Activated T-cell treated with anti-CD3 and anti-CD28 coated beads, Interleukin-2, amount 50 U/mL, for 24 hours (primary cell): ENCODE measurements at places on chromosomes 3 and 15.

DNA sequence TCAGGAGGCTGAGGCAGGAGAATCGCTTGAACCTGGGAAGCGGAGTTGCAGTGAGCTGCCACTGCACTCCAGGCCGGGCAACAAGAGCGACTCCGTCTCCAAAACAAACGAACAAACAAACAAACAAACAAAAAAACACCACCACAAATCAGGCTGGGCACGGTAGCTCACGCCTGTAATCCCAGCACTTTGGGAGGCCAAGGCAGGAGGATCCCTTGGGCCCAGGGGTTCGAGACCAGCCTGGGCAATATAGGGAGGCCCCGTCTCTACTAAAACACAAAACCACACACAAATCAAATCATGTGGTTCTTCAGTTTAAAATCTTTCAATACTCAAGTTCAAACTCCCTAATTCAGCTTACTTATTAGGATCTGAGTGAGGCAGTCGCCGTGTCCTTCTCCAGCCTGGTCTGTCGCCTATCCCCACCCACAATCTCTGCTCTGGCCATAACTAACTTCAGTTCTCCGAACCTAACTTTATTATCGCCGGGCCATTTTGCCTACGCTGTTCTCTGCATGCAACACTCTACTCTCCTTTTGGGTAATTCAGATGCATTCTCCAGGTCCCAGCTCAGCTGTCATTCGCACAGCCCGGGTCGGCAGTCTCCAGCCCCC, 660 bp upstream of the RTF1 start:
- H3K27me3 ChIP-seq: no peaks in the 10 kb centered on the region
- H3K36me3 ChIP-seq: peaks cover 20% of the 10 kb centered on the region
- peak overlapping the region; percentile 93 for H3K4me3 ChIP-seq

GRCh38 chr3:51944451-51945021, 2.4 kb downstream of the PARP3 start:
- peaks cover 27% of the 10 kb centered on the region for H3K36me3 ChIP-seq
- peak; percentile 23 for DNase-seq
- H3K27ac ChIP-seq: no peak overlapping the region
- peaks cover 24% of the 10 kb centered on the region for H3K4me1 ChIP-seq

DNA sequence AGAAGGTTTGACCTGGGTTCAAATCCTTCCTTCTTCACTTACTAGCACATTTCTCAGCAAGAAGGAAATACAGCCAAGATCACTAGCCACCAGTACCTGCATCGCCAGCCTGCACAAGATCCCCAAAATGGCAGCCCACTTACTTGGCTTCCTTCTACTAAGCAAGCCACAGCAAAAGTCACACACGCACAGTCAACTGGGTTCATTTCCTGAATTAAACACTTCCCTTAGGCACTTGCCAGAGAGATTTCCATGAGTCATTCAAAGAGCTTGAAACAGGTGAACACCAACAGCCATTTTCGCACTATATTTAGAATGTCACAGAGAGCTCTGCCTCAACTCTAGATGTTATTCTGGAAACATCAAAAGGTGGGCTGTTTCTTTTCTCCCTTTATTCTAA, 42.6 kb downstream of the MGLL start:
- H3K27ac ChIP-seq: no peak overlapping the region
- no peaks in the 10 kb centered on the region for H3K27me3 ChIP-seq
- no peaks in the 10 kb centered on the region for H3K36me3 ChIP-seq
- no peak overlapping the region for H3K4me3 ChIP-seq
- peaks cover 11% of the 10 kb centered on the region for H3K4me1 ChIP-seq
- no peak for DNase-seq

GRCh38 chr3:39196671-39197356, 4.4 kb upstream of the XIRP1 start:
- H3K27me3 ChIP-seq: no peaks in the 10 kb centered on the region
- no peak overlapping the region for H3K4me3 ChIP-seq

- no peaks in the 10 kb centered on the region for H3K36me3 ChIP-seq
- H3K27ac ChIP-seq: no peak overlapping the region
- DNase-seq: no peak
- H3K4me1 ChIP-seq: no peaks in the 10 kb centered on the region
- no peak overlapping the region for H3K4me3 ChIP-seq
- peaks cover 2% of the 10 kb centered on the region for H3K27me3 ChIP-seq
Observed at GRCh38 chr3:26081166-26081565, 291.3 kb downstream of the OXSM start.

DNA sequence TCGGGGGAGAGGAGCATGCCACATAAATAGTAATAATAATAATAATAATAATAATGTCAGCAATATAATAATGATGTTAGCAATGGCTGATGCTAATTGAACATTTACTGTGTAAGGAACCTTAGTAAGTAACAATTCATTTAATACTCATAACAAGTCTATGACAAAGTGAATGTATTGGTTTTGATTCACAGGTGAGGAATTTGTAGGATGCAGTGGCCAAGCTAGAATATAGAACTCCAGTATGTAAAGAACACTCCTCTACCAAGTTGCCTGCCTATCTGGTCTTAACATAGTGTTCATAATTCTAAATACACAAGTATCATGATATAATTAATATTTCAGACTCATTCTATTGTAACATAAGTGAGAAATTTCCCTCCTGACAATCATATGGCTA, 1016.5 kb downstream of the ROBO1 start:
- no peaks in the 10 kb centered on the region for H3K4me1 ChIP-seq
- H3K27ac ChIP-seq: no peak overlapping the region
- H3K36me3 ChIP-seq: no peaks in the 10 kb centered on the region
- no peak for DNase-seq
- no peak overlapping the region for H3K4me3 ChIP-seq

- no peak for DNase-seq
- H3K27me3 ChIP-seq: peaks cover 5% of the 10 kb centered on the region
- H3K36me3 ChIP-seq: no peaks in the 10 kb centered on the region
- H3K4me1 ChIP-seq: no peaks in the 10 kb centered on the region
- no peak overlapping the region for H3K4me3 ChIP-seq
- H3K27ac ChIP-seq: no peak overlapping the region
Observed at GRCh38 chr15:29424118-29424517, 154.5 kb upstream of the NSMCE3 start.

DNA sequence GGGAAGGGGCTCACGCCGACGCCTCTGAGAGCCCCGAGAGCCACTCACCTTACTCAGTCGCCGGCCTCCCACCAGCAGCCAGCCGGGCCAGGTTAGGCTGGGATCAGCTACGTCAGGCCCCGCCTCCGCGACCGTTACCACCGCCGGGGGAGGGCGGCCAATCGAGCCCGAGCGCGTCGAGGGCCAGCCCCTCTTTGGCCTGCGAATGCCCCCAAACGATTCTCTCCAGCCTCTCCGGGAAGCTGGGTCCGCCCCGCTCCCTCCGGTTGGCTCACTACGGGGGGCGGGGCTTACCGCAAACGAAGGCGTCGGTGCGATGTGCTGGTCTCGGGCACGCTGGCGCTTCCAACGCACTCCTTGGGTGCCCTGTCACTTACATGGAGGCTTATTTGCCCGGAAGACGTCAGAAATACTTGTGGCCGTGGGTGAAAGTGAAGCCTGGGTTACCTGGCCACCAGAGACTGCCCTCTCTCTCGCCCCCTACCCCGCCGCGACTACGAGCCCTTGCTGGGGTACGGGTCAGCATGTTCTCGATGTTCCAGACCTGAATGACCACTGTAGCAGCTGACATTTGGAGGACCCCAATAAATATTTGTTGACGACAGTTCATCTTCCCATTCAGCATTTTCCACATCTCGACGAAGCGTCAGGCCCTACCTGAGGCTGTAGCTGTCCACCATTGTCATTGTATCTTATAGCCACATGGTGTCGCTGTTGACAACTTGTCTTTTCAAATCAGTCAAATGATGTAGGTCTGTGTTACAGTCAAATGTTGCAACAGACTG, at the start of gene CEP70:
Gene CEP70 (minus strand): TSS at position 111 of the 785 bp plus-strand sequence. CDS start 21,333 bp downstream, outside the sequence.
- H3K4me3 ChIP-seq: peak within 1 kb of the TSS; percentile 87
- peak within 1 kb of the TSS; percentile 97 for H3K27ac ChIP-seq
- H3K27me3 ChIP-seq: no peaks in the 10 kb centered on the region
- peaks cover 15% of the 10 kb centered on the region for H3K4me1 ChIP-seq
- peak; percentile 89 for DNase-seq

DNA sequence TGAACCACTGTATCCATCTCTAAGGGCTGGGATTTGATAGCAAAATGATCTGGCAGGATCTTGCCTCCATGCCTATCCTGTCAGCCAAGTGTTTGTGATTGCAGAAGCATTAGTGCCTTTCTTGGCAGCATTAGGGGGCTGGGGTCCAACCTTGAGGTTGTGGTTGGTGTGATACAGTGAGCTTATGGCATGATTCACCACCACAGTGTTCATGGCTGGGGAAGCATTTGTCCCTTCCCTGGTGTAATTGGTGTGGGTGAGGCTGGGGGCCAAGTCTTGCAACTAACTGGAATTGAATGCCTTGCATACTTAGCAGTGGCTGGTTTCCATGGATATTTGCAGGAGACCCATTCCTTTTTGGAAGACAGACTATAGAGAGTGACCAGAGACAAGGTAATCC, 271.0 kb upstream of the TBL1XR1 start:
- no peak overlapping the region for H3K4me3 ChIP-seq
- H3K4me1 ChIP-seq: peaks cover 7% of the 10 kb centered on the region
- no peaks in the 10 kb centered on the region for H3K36me3 ChIP-seq

DNA sequence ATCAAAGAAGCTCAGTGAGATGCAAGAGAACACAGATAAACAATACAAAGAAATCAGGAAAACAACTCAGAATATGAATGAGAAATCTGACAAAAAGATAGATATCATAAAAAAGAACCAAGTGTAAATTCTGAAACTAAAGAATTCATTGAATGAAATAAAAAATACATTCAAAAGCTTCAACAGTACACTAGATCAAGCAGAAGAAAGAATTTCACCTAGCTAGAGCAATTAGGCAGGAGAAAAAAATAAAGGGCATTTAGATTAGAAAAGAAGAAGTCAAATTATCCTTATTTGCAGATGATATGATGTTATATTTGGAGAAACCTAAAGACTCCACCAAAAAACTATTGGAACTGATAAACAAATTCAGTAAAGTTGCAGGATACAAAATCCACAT, 19.4 kb upstream of the CX3CR1 start:
- DNase-seq: no peak
- no peak overlapping the region for H3K4me3 ChIP-seq
- no peak overlapping the region for H3K27ac ChIP-seq
- H3K4me1 ChIP-seq: peaks cover 20% of the 10 kb centered on the region

DNA sequence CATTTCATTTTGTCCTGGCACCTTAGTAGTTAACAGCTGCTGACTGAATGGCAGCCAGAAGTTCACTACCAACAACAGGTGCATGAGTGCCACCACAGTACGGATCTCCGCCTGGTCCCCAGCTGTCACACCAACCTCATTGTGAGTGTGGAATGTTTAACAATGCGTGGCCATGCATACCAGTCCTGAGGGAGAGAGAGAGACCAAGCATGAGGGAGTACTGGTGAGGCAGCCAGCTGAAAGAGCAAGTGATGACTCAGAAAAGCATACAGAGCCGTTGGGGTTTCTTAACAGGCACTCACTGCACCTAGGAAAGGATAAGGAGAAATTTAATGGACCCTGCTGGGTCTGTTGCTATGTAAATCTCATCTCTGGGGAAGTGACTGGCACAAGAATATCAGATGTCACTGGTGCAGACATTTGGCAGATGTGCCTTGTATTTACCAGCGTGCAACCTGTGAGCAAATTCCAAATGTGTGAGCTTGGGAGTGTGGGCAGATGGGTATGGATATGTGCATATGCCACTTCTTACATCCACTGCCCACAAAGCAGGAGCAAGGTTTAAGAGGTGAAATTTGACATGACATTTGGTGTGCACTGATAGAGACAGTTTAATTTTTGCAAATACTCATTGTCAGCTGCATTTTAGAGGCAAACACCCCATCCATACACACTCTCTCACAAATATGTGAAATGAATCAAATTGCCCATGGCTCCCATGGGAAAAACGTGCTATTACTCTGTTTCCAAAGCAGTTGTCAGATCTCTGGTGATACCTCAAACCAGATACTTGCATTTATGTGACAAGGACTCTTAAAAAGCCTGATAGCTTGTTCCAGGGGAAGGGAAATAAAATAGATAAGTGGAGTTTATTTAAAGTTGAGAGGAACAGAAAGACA, 245.2 kb upstream of the ARPP21 start:
- no peak for DNase-seq
- no peak overlapping the region for H3K4me3 ChIP-seq
- H3K36me3 ChIP-seq: no peaks in the 10 kb centered on the region
- no peaks in the 10 kb centered on the region for H3K4me1 ChIP-seq

DNA sequence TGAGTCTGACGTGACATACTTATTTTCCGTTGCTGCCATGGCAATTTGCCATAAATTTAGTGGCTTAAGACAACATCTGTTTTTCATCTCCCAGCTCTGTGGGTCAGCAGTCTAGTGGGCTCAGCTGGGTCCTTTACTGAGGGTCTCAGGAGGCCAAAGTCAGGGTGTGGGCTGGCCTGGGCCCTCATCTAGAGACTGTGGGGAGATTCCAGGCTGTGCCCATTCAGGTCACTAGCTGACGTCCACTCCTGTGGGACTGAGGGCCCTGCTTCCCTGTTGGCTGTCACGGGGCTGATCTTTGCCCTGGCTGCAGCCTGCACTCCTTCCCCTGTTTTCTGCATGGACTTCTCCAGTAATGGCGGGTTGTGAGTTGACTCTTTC, 19.1 kb downstream of the FGD5 start:
- no peak for DNase-seq
- H3K36me3 ChIP-seq: no peaks in the 10 kb centered on the region
- H3K27ac ChIP-seq: no peak overlapping the region
- peaks cover 2% of the 10 kb centered on the region for H3K27me3 ChIP-seq

DNA sequence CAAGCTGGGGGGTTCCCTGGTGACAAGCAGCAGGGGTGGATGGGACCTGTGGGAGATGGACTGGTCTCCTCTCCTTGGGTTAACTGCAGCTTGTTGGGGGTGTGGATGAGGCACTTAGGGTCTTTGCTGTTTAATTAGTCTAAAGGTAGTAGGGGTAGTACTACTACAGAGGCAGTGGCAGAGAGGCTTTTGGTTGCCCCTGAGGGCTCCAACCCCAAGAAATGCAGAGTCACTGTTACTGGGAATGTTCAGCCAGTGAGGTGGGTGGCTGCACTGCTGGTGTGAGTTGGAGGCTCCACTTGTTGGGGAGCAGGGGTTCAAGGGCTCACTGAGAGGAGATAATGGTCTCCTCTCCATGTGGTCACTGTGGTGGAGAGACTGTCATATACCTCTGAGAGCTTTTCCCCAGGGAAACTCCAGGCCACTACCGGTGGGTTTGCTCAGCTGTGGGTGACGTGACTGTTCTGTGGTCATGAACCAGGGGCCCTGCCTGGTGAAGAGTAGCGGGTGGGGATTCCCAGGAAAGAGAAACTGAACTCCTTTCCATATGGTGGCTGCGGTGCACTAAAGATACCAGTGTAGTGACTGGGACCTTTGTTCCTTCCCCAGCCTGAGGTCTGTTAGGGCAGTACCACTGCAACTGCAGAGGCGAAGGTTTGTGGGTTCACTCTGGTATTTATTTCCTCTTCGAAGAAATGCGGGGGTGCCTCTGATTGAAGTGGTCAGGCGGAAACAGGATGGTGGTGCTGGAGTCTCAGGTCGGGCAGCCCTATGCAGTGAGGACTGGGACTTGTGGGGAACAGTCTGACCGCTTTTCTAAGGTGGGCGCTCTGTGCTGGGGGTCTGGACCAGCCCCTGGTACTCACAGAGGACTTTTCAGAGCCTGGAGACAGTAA, 68.9 kb upstream of the TNFSF10 start:
- DNase-seq: peak; percentile 81
- H3K4me1 ChIP-seq: peaks cover 70% of the 10 kb centered on the region
- peak overlapping the region; percentile 51 for H3K4me3 ChIP-seq
- peaks cover 12% of the 10 kb centered on the region for H3K36me3 ChIP-seq

GRCh38 chr15:72154316-72154715, 36.1 kb downstream of the SENP8 start:
- DNase-seq: no peak
- H3K27ac ChIP-seq: no peak overlapping the region
- H3K36me3 ChIP-seq: no peaks in the 10 kb centered on the region
- H3K4me1 ChIP-seq: peaks cover 4% of the 10 kb centered on the region

GRCh38 chr3:173920386-173920785, 522.8 kb downstream of the NLGN1 start:
- no peaks in the 10 kb centered on the region for H3K27me3 ChIP-seq
- no peaks in the 10 kb centered on the region for H3K4me1 ChIP-seq
- DNase-seq: no peak
- H3K36me3 ChIP-seq: no peaks in the 10 kb centered on the region
- H3K4me3 ChIP-seq: no peak overlapping the region
